Activated T-helper 2 cell treated with anti-CD3 and anti-CD28 coated beads, Interferon-gamma antibody, Interleukin-2, Interleukin-4, amounts not matched to agents 10 μg/mL and 5 μg/mL and 100 μg/mL, durations not matched to agents 14 hours and 24 hours and 36 hours (primary cell): ENCODE measurements at places on chromosomes 5 and 9. TPM values are rescaled to one million over a fixed set of nuclear protein-coding genes. Genes with fewer than 3 reads are reported as not detected.

FAT2 gene
- total RNA-seq, result under 0.01 TPM in 1 of 2 replicates, not detected in the other

SPINK7 gene
- total RNA-seq, result not detected in 2 replicates

GPX8 gene
- not detected in 2 replicates for total RNA-seq

GAPT gene
- not detected in 2 replicates for total RNA-seq

CA9 gene
- total RNA-seq, result 0.89 and 1.2 TPM in 2 replicates

DNA sequence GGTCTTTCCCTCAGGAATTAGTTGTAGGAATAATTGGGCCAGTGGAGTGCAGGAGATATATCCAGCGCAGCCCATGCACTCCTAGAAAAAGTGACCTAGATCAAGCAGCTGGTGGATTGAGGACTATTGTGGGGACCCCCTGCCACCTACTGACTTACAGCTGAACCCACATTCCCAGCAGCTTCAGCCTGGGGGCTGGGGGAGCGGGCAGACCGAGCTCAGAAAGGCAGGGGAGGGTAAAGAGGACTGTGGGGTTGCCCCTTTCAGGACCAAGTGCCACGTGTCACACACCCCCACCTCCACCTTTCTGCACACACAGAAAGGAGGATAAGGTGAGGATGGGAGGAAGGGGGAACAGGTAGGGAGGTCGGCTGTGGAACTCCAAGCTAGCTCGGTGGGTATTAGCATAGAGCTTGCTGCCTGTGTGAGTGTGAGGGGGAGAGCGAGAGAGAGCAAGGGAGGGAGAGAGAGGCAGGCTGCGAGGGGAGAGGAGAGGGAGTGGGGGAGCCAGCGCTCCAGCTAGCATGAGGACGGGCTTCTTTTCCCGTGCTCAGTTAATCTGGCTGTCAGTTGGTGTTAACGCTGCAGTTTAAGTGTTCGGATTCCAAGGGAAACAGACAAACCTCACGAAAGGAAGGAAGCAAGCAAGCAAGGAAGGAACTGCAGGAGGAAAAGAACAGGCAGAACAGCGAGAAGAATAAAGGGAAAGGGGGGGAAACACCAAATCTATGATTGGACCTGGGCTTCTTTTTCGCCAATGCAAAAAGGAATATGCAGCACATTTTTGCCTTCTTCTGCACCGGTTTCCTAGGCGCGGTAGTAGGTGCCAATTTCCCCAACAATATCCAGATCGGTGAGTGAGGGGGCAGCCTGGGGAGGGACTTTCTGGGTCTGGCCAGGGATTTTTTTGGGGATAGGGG, at the start of gene GRIA1:
Gene GRIA1 (plus strand): TSS at position 553 of the 920 bp plus-strand sequence.
- no peak within 1 kb of the TSS for H3K27ac ChIP-seq
- DNase-seq, result no peak

- H3K27ac ChIP-seq, result peak overlapping the region; percentile 94
- peak; percentile 90 for DNase-seq
- peak overlapping the region; percentile 76 for H3K4me3 ChIP-seq
Observed at GRCh38 chr9:93064392-93065134, 6.1 kb downstream of the SUSD3 start.

DNA sequence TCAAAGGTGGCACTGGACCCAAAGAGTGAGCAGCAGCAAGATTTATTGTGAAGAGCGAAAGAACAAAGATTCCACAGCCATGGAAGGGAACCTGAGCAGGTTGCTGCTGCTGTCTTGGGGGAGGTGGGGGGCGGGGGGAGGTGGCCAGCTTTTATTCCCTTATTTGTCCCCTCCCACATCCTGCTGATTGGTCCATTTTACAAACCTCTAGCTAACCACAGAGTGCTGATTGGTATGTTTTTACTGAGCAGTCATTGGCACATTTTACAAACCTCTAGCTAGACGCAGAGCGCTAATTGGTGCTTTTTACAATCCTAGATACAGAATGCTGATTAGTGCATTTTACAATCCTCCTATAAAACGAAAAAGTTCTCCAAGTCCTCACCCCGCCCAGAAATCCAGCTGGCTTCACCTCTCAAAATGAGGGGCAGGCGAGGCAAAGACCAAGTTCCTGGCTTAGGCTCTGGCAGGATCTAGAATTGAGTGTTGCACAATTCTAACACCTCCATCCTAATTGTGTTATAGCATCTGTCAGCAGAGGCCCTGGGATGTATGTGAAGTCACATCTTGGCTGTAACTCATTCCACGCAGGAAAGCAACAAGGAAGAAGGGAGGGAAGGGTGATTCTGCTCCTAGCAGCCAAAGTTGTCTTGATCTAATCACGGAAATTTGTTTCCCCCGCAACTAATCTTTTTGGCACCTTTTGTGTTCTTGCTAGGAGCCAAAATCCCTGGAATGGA, 34.3 kb downstream of the ROR2 start:
- no peak overlapping the region for H3K4me3 ChIP-seq
- no peak for DNase-seq
- no peaks in the 10 kb centered on the region for H3K4me1 ChIP-seq
- no peak overlapping the region for H3K27ac ChIP-seq
- H3K36me3 ChIP-seq, result no peaks in the 10 kb centered on the region

DNA sequence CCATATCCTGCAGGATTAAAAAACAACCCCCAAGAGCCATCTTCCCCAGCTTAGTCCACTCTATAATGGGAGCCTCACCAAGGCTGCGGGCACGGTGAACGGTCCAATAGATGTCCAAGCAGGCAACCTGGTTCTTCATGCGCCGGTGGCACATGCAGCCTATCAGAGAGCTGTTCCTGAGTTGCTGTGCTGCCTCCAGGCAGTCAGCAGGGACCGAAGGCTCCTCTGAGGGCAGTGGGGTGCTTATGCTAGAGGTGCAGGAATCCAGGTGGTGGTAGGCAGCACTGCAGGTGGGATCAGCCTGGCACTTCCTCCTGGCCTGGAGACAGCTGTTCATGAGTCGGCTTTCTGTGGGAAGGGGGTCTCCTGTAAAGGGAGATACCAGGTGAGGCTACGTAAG, 10.2 kb downstream of the GFRA3 start:
- H3K27ac ChIP-seq, result no peak overlapping the region
- no peak for DNase-seq
- H3K4me1 ChIP-seq, result no peaks in the 10 kb centered on the region
- no peaks in the 10 kb centered on the region for H3K36me3 ChIP-seq

DNA sequence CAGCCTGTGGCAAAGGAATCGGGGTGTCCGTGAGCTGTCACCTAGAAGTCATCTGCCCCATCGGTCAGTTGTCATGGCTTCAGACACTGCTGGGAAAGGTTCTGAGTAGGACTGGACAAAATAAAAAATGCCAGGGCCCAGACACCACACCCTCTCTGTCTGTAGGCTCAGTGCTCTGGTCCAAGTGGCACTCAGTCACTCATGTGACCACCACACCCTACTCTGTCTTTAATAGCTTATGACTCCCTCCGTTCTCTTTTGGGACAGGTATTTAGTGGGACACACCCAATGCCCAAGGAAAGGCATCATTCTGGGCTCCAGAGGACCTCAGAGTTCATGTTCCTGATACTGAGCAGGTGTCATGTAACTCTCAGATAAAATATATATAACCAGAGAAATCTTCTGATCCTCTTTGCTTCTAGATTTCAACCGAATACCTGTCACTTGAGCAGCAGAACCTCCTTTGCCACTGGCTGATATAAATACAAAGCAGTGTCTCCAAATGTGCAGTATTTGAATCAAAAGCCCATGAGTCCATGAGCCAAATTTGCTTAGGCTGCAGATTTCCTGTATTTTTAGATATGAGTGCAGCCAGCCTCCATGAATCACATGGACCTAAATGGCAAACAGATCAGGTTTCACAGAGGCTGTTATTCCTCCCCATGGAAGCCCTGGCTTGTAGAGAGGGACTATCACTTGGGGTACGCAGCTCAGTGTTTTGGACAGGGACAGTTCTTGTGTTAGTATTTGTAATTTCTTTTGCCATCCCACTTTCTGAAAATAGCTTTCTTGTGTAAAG, 272.0 kb downstream of the ARHGAP26 start:
- H3K27ac ChIP-seq, result no peak overlapping the region
- DNase-seq, result no peak
- H3K4me1 ChIP-seq, result peaks cover 22% of the 10 kb centered on the region
- peaks cover 39% of the 10 kb centered on the region for H3K36me3 ChIP-seq
- H3K27me3 ChIP-seq, result no peaks in the 10 kb centered on the region
- H3K4me3 ChIP-seq, result no peak overlapping the region

- H3K36me3 ChIP-seq, result no peaks in the 10 kb centered on the region
- H3K4me3 ChIP-seq, result no peak overlapping the region
- no peak overlapping the region for H3K27ac ChIP-seq
- DNase-seq, result no peak
- H3K27me3 ChIP-seq, result no peaks in the 10 kb centered on the region
Observed at GRCh38 chr9:87461256-87461655, 36.4 kb upstream of the DAPK1 start.
